ENCODE measurements at places on chromosomes 12 and 14.

GRCh38 chr12:124914392-124915238, at the start of gene UBC:
Gene UBC (minus strand): TSS chr12:124914650. CDS start chr12:124913771, 879 bp downstream.
- peak; percentile 97 for DNase-seq

- no peak for DNase-seq
Observed at GRCh38 chr14:23950411-23951135, 3.0 kb upstream of the DHRS4 start.

DNA sequence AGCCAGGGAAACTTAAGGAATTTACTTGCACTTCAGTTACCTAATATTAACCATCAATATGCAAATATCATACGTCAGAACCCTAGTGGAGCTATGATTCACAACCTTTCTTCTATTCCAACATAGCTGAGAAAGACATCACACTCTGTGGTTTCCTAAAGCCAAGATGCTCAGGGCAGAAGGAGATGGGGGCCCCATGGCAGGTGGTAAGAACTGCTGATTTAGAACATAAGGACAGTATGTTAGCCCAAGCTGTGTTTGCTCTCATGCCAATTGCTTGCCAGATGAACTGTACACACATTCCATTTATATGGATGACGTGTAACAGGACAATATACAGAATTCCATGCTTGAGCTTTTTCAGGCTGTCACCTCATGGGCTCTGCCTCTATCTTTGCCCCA, 34.6 kb downstream of the HECTD4 start:
- DNase-seq = no peak

DNA sequence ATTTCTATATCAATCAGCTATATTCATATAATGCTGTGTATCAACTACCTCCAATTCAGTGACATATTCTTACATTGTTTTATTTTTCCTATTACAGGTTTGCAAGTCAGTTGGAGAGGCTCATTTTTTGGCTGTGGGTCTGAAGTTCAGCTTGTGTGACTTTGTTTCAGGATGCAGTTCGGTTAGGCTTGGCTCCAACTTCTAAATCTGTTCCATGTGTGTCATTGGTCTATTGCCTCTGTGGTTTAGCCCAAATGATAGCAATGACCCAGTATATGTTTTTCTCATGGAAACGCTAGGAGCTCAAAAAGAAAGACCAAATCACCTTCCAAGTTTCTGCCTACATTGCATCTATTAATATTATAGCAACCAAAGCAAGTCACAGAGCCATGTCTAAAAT, 848.6 kb upstream of the LRFN5 start:
- no peak for DNase-seq

DNA sequence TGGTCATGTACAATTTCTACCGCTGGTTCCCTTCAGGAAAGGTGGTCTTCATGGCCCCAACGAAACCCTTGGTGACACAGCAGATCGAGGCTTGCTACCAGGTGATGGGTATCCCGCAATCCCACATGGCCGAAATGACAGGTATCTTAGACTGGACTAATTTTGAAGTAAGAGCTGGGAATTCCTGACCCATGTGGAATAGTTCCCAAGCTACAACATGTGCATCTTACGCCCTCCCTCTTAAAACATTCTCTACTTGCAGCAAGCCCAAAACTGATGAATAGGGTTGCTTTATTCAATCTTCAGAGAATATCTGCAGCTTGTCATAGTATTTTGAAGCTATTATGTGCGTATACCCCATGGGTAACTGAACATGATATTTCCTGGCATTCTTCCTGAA, 669 bp downstream of the FANCM start:
- no peak for DNase-seq

Data from activated CD8-positive, alpha-beta memory T cell treated with anti-CD3 and anti-CD28 coated beads for 24 hours (primary cell).